ENCODE measurements at places on chromosomes 3 and 15.
A peak's percentile ranks its signal among the peaks of the same experiment; 100 is the strongest.

DNA sequence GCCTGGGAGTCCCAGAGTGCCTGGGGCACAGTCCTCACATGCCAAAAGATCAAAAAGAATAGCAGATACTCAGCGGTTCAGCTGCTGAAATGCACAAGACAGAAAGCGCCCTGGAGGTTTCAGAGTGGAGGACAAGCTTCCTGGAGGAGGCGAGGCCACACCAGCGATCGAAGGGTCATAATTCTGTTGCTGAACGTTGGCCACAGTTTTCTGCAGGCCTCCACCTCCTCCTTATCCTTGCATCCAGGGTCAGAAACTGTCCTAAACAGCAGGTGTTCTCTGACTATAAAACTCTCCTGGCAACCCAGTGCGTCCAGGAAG is 220.3 kb upstream of the LINGO1 start:
- no peak for DNase-seq

- DNase-seq, result peak; percentile 59
These were observed 26.4 kb downstream of the ARMC8 start for GRCh38 chr3:138213398-138214085.

DNA sequence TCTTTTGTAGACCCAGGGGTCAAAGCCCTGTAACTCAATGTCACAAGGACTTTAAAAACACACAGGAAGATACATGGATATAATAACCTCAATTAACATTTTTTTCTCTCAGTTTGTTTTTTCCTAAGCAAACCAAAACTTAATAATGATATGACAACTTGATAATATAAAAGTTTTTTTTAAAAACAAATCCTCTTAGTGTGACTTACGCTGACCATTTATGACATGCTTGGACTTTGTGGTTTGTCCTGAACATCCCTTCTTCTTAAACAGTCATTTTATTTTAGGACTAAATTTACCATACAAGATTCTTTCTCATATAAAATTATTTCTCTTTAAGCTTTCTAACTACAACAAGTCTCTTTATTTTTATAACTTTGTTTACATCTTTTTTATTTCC is 25.4 kb upstream of the FAM3D start:
- DNase-seq, result no peak

- DNase-seq, result no peak
These were observed 79.2 kb upstream of the ARHGEF3 start for GRCh38 chr3:56880720-56881575.

DNA sequence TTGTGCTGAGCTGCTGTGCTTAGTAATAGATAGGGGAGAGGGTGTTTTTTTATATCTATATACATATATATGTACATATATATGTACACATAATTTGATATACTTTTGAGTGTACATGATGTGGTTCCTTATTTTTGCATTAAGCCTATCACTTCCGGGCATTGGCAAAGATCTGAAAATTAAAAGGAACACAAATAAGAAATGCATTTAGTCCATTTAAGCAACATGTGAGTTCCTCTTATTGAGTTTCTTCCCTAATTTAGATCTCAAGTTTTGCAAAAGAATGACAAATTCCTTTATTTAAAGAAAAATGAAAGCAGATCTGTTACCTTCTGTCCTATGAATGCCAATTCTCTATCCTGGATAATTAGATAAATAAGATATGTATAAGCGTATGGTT is 435.1 kb downstream of the LPP start:
- peak; percentile 75 for DNase-seq

DNA sequence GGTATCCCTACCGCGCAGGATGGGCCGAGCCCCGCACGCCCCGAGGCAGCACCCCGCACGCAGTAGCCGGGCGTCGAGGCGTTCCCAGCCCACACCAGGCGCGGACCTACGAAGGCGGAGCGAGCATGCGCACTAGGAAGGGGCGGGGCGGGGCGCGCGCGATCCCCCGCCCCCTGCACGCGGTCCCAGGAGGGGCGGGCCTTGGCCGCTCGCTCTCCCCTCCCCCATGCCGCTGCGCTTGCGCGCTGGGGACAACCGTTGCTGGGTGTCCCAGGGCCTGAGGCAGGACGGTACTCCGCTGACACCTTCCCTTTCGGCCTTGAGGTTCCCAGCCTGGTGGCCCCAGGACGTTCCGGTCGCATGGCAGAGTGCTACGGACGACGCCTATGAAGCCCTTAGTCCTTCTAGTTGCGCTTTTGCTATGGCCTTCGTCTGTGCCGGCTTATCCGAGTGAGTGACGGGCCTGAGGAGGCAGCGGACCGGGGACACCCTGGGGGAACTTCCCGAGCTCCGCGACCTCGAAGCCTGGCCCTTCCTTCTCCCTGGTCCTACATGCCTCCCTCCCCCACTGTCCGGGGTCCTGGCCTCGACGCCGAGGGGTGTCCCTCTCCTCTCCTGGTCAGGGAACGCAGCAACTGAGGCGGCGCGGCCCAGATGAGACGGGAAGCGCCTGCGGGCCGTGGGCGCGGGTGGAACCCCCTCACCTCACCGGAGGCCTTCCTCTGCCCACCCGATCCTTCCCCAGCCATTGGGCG is at the start of gene SPESP1:
TSS of gene SPESP1 (plus strand) at position 258 of the 755 bp plus-strand sequence. CDS start at position 387, 129 bp downstream.
- DNase-seq, result peak; percentile 57

GRCh38 chr3:194755671-194756459 is 70.2 kb downstream of the FAM43A start:
- DNase-seq, result no peak
